ENCODE measurements at places on chromosomes 12 and 14. TPM values are rescaled to one million over a fixed set of nuclear protein-coding genes. Genes with fewer than 3 reads are reported as not detected.
A peak's percentile ranks its signal among the peaks of the same experiment; 100 is the strongest.

KRT82 gene
- total RNA-seq = not detected

- peak within 1 kb of the TSS; percentile 89 for H3K27ac ChIP-seq
- H3K27me3 ChIP-seq = no peaks in the 10 kb centered on the region
- H3K4me1 ChIP-seq = peaks cover 2% of the 10 kb centered on the region
- peak within 1 kb of the TSS; percentile 92 for H3K4me3 ChIP-seq
- DNase-seq = peak; percentile 91
- H3K36me3 ChIP-seq = no peaks in the 10 kb centered on the region
These were observed at the start of gene PLEKHA5 for GRCh38 chr12:19129486-19130223. Gene PLEKHA5 (plus strand): TSS chr12:19129733. CDS start chr12:19129800, 67 bp downstream.

TCP11L2 gene
- 78.5 TPM for total RNA-seq

GRCh38 chr14:80266930-80267329, 55.6 kb upstream of the DIO2 start:
- no peak overlapping the region for H3K27ac ChIP-seq
- no peaks in the 10 kb centered on the region for H3K36me3 ChIP-seq
- no peak overlapping the region for H3K4me3 ChIP-seq
- H3K27me3 ChIP-seq = no peaks in the 10 kb centered on the region
- H3K4me1 ChIP-seq = no peaks in the 10 kb centered on the region

NYNRIN gene
- total RNA-seq = 49.8 TPM

DNA sequence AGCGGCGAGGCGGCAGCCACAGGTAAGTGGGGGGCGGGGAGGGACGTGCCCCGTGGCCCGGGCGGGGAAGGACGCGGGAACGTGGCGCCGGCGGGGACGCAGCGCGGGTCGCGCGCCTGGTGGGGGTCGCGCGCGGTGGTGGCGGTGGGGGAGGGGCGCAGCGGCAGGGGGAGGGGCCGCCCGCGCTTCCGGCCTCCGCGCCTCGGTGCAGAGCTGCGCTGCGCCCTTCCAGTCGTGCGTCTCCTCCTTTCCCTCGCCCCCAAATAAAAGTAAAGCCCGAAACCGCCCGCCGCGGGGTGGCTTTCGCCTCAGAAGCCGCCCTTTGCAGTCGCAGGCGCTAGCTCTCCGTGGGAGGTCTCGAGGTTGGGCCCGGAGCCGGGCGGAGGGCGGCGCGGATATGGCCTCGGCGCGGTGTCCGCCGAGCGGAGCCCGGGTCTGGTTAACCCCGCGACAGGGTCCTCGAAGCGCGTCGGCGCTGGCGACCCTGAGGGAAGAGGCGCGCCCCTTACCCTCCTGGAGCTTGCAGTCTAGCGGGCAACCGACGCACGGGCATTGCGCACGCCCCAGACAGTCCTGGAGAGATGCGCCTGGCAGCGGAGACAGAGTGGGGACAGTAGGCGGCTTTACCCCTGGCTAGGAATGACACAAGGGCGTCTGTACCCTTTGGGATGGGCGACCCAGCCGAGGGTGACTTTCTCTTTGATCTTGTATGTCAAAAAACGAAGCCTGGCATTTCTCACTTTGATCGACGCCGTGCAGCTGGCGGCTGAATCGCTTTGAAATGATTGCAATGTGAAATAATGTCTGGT, 589 bp downstream of the ATF1 start:
- peaks cover 4% of the 10 kb centered on the region for H3K4me1 ChIP-seq
- peak overlapping the region; percentile 91 for H3K27ac ChIP-seq

VASH1 gene
- total RNA-seq = 22.9 TPM

- no peak for DNase-seq
- H3K27me3 ChIP-seq = no peaks in the 10 kb centered on the region
- H3K4me1 ChIP-seq = no peaks in the 10 kb centered on the region
- H3K36me3 ChIP-seq = no peaks in the 10 kb centered on the region
These were observed 49.9 kb upstream of the DYRK2 start for GRCh38 chr12:67598598-67598997.
